HepG2 (cell line): ENCODE measurements at places on chromosomes 6 and 20. TPM values are rescaled to one million over a fixed set of nuclear protein-coding genes. Genes with fewer than 3 reads are reported as not detected.

The CALHM5 gene
- total RNA-seq = not detected in 2 replicates

The TAAR2 gene
- not detected in 2 replicates for total RNA-seq

The TSPYL4 gene
- 19.7 and 24.0 TPM in 2 replicates for total RNA-seq

The NCOA6 gene
- total RNA-seq = 11.2 and 27.2 TPM in 2 replicates

The LHFPL5 gene
- not detected in 2 replicates for total RNA-seq

The PRSS35 gene
- total RNA-seq = not detected in 2 replicates

The SCRT2 gene
- not detected in 2 replicates for total RNA-seq

The SAMD10 gene
- total RNA-seq = 5.1 and 6.1 TPM in 2 replicates

The RAMACL gene
- 0.09 TPM in 1 of 2 replicates, not detected in the other for total RNA-seq

The SYNGAP1 gene
- total RNA-seq = 0.41 and 0.75 TPM in 2 replicates

The TRIM40 gene
- total RNA-seq = 0.13 TPM in 1 of 2 replicates, not detected in the other

The HEBP2 gene
- 63.5 and 72.8 TPM in 2 replicates for total RNA-seq

The CALHM4 gene
- total RNA-seq = not detected in 2 replicates

GRCh38 chr6:126033696-126034095 is 47.4 kb downstream of the TRMT11 start:
- peaks cover 79% of the 10 kb centered on the region for H3K36me3 ChIP-seq
- peak; percentile 68 for DNase-seq
- no peak overlapping the region for H3K27ac ChIP-seq
- H3K27me3 ChIP-seq = no peaks in the 10 kb centered on the region
- H3K4me3 ChIP-seq = no peak overlapping the region

DNA sequence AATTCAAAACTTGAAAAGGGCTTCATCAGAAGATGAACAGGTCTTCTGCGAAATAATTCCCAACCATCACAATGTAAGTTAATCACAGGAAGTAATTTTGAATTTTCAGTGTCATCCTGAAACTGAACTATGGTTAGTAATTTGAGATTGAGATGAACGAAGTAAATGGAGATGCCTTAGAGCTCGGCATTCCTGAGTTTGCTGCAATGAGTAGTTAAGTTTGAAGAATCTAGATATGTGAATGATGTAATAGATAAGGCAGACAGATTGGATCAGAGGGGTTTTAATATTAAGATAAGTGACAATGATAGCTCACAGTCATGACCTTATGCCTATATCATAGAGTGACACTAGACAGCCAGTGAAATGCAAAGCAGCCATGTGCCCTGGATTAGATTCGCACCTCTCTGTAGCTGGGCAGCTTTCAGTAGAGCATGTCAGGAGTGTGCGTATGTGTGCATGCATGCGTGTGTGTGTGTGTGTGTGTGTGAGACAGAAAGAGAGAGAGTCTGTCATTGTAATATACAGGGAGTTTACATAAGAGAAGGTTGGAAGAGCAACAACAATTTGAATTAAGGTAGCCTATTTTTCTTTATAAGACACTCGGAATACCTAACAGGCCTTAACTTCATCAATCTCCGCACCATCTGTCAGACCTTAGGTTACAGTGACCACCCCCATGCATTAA is 233.0 kb downstream of the GMPR start:
- no peaks in the 10 kb centered on the region; the same call in 2 of the 3 replicates for H3K36me3 ChIP-seq
- no peaks in the 10 kb centered on the region for H3K27me3 ChIP-seq
- no peak overlapping the region for H3K4me3 ChIP-seq
- no peak overlapping the region for H3K27ac ChIP-seq

DNA sequence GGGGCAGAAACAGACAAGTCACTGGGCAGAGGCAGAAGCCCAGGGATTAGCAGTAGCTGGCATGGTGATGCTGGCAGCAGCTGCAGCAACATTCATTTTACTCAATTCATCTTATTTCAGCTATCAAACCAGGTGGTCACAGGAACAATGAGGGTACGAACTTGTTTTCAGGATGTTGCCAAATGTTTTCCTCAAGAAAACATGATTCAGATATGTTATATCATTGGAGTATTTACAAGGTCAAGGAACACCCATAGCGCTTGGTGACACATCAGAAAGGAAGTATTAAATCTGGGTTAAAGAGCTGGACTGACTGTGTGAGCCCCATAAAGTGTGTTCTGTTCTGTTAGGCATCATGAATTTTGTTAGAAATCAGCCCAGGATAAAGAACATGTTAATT is 456.9 kb upstream of the ID4 start:
- H3K4me1 ChIP-seq = no peaks in the 10 kb centered on the region
- DNase-seq = no peak
- H3K27me3 ChIP-seq = no peaks in the 10 kb centered on the region
- H3K36me3 ChIP-seq = no peaks in the 10 kb centered on the region
- no peak overlapping the region for H3K27ac ChIP-seq

DNA sequence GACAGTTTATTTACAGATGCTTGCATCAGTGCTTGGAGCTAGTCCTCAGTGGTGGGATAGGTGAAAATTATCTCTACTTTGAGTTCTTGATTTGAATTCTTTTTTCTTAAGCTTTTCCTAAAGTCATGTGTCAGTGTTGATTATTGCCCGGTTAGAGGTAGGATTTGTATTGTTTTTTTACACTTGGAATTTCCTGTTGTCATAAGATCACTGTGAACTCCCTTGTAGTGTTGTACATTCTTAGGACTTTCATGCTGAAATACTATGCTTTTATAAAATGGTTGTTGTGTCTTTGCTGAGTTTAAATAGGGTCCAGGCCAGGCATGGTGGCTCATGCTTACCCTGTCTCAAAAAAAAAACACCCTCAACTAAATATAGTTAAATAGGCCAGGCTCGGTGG is 20.3 kb downstream of the ASXL1 start:
- no peak for DNase-seq
- peaks cover 29% of the 10 kb centered on the region for H3K4me1 ChIP-seq

- no peak overlapping the region for H3K27ac ChIP-seq
- no peaks in the 10 kb centered on the region for H3K36me3 ChIP-seq
- no peak overlapping the region for H3K4me3 ChIP-seq
- no peaks in the 10 kb centered on the region for H3K27me3 ChIP-seq
- no peak for DNase-seq
- H3K4me1 ChIP-seq = no peaks in the 10 kb centered on the region
These were observed 16.5 kb downstream of the EYA4 start for GRCh38 chr6:133257545-133258105.

GRCh38 chr20:48154040-48154765 is 368.9 kb upstream of the SULF2 start:
- no peaks in the 10 kb centered on the region for H3K4me1 ChIP-seq
- no peak overlapping the region for H3K27ac ChIP-seq
- no peak overlapping the region for H3K4me3 ChIP-seq
- no peaks in the 10 kb centered on the region for H3K36me3 ChIP-seq

DNA sequence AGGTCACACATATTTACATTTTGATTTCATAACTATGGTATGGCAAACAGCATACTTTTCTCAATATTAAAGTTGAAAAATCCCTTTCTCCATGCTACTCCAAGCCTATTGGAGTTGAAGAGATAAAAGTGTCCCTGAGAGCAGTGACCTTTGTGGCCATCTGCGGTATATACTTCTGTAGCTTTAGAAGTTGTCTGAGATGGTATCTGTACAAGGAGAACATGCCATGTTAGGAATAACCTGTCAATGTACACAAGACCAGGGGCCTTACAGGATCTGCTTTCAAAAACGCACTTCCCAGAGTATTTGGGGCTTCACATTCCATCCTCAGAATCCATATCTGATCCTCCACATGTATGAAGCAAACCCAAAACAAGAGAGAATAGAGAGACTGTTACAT is 226.7 kb downstream of the MEI4 start:
- DNase-seq = peak; percentile 87
- no peak overlapping the region for H3K27ac ChIP-seq
- peaks cover 33% of the 10 kb centered on the region for H3K4me1 ChIP-seq
- no peaks in the 10 kb centered on the region for H3K27me3 ChIP-seq
- no peaks in the 10 kb centered on the region for H3K36me3 ChIP-seq
- no peak overlapping the region for H3K4me3 ChIP-seq

DNA sequence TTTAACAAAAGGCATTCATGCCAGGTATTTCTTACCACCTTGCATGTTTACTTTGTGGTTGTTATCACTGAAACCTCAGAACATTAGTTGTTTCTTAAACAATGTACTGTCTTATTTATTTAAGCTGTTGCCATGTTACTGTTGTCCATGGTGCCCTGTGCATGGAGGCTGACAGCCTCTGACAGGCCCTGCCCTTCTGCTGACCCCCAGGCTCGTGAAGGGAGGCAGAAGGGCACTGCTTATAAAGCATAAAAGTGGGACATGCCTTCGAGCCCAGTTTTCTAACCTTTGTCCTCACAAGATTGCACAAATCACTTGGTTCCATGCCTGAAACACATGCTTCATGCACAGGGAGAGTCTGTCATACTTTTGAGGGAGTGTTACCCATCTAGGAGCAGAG is 46.7 kb upstream of the CLIC5 start:
- no peaks in the 10 kb centered on the region for H3K4me1 ChIP-seq
- no peak overlapping the region for H3K27ac ChIP-seq
- no peak overlapping the region for H3K4me3 ChIP-seq
- DNase-seq = no peak

- H3K36me3 ChIP-seq = no peaks in the 10 kb centered on the region
- H3K27ac ChIP-seq = no peak overlapping the region
- no peak for DNase-seq
- H3K27me3 ChIP-seq = no peaks in the 10 kb centered on the region
These were observed 147.4 kb downstream of the HDGFL1 start for GRCh38 chr6:22716721-22717120.

- H3K4me1 ChIP-seq = peaks cover 8% of the 10 kb centered on the region
- no peak overlapping the region for H3K27ac ChIP-seq
- H3K4me3 ChIP-seq = no peak overlapping the region
- DNase-seq = no peak
These were observed 31.9 kb upstream of the NFATC2 start for GRCh38 chr20:51574248-51575033.

- no peak for DNase-seq
- H3K27me3 ChIP-seq = peaks cover 88% of the 10 kb centered on the region
- no peaks in the 10 kb centered on the region for H3K36me3 ChIP-seq
- no peak within 1 kb of the TSS for H3K4me3 ChIP-seq
- H3K27ac ChIP-seq = no peak within 1 kb of the TSS
These were observed at the start of gene NPBWR2 for GRCh38 chr20:64106981-64107735. Gene NPBWR2, minus strand, starts transcription at chr20:64107565. Its CDS starts 734 bp downstream, at chr20:64106831.

- peaks cover 3% of the 10 kb centered on the region; the same call in 1 of the 2 replicates for H3K27me3 ChIP-seq
- DNase-seq = no peak
- H3K36me3 ChIP-seq = no peaks in the 10 kb centered on the region
- H3K4me3 ChIP-seq = no peak overlapping the region
These were observed 41.9 kb upstream of the NOL4L start for GRCh38 chr20:32626859-32627636.

DNA sequence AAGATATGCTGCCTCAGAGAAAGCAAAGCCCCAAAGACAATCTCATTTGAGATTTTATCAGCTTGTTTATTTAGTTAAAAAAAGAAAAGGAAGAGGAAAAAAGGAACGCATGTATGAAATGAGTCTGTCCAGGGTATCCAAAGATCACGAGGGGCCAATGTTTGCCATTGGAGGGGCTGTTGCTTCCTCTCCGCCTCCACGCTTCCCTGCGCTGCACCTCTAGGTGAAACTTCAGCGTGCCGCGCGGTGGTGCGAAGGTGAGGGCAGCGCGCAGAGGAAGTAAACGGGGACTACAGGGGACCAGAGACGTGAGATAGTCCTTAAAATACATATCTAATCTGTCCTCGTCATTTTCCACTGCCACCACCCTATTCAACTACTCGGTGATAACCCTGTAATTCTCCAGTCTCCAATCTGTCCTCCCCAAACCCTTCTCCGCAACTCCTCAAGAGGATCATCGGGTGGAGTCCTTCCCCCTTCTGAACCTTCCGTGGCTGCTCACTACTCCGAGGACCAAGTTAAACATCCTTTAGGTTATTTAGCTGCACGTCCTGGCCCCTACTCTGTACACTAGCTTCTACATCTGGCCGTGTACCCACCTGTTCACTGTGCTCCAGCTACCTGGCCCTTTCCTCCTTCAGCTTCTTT is 1.1 kb upstream of the DCBLD1 start:
- DNase-seq = peak; percentile 84
- peak overlapping the region; percentile 91 for H3K27ac ChIP-seq

- H3K27ac ChIP-seq = no peak overlapping the region
- no peak overlapping the region for H3K4me3 ChIP-seq
- no peaks in the 10 kb centered on the region for H3K36me3 ChIP-seq
- H3K27me3 ChIP-seq = no peaks in the 10 kb centered on the region
- no peaks in the 10 kb centered on the region for H3K4me1 ChIP-seq
These were observed 204.8 kb downstream of the HDGFL1 start for GRCh38 chr6:22774129-22774528.

- H3K27me3 ChIP-seq = no peaks in the 10 kb centered on the region
- H3K36me3 ChIP-seq = peaks cover 14% of the 10 kb centered on the region
- peaks cover 63% of the 10 kb centered on the region for H3K4me1 ChIP-seq
- peak overlapping the region; percentile 1; the same call in 1 of the 2 replicates for H3K4me3 ChIP-seq
These were observed 42.8 kb upstream of the LOC128125822 start for GRCh38 chr6:63529498-63529897.

DNA sequence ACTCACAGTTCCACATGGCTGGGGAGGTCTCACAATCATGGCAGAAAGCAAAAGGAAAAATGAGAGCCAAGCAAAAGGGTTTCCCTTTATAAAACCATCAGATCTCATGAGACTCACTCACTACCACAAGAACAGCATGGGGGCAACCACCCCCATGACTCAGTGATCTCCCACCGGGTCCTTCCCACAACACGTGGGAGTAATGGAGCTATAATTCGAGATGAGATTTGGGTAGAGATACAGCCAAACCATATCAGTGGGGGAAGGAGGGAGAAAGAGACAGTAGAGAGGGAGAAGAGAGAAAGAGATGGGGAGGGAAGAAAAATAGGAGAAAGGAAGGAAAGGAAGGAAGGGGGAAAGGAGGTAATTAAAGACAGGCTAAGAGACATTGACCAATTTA is 30.1 kb downstream of the GMDS start:
- H3K4me3 ChIP-seq = no peak overlapping the region
- 0 out of 2 replicates have a peak, but pooled peaks cover 1% of the 10 kb centered on the region for H3K36me3 ChIP-seq
- H3K27me3 ChIP-seq = no peaks in the 10 kb centered on the region
- H3K4me1 ChIP-seq = peaks cover 47% of the 10 kb centered on the region
- DNase-seq = no peak
- no peak overlapping the region for H3K27ac ChIP-seq

- no peaks in the 10 kb centered on the region for H3K27me3 ChIP-seq
- H3K4me1 ChIP-seq = no peaks in the 10 kb centered on the region
- H3K4me3 ChIP-seq = no peak overlapping the region
- DNase-seq = no peak
- H3K36me3 ChIP-seq = no peaks in the 10 kb centered on the region; the same call in 1 of the 2 replicates
These were observed 111.2 kb upstream of the SIM1 start for GRCh38 chr6:100575921-100576320.

- no peaks in the 10 kb centered on the region for H3K36me3 ChIP-seq
- H3K4me3 ChIP-seq = no peak overlapping the region
- no peak overlapping the region for H3K27ac ChIP-seq
- no peaks in the 10 kb centered on the region; the same call in 1 of the 2 replicates for H3K27me3 ChIP-seq
These were observed 64.3 kb upstream of the CD93 start for GRCh38 chr20:23150304-23151007.

DNA sequence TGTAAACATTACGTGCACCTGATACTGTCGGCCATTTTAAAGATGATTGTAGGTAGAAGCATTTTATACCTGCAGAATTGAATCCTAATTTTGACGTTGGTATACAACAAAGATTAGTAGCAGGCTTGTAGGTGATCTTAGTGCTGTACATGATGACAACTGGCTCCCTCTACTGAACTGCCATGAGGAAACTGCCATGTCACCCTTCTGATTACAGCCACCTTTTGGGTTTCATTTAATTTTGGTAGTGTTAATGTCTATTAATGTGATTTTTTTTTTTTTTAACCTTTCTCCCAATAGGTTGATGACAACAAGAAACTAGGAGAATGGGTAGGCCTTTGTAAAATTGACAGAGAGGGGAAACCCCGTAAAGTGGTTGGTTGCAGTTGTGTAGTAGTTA is 2.3 kb downstream of the RPS12 start:
- peak; percentile 5 for DNase-seq
- no peaks in the 10 kb centered on the region for H3K27me3 ChIP-seq
- peak overlapping the region; percentile 24 for H3K27ac ChIP-seq
- H3K36me3 ChIP-seq = peaks cover 39% of the 10 kb centered on the region
- peak overlapping the region; percentile 96; the same call in 1 of the 2 replicates for H3K4me3 ChIP-seq
